ENCODE measurements at places on chromosomes 2 and 18.

- no peak for DNase-seq
These were observed 755 bp upstream of the ATP9B start for GRCh38 chr18:79068341-79068936.

GRCh38 chr2:223576873-223577272 lies 25.3 kb downstream of the SCG2 start:
- DNase-seq: no peak

DNA sequence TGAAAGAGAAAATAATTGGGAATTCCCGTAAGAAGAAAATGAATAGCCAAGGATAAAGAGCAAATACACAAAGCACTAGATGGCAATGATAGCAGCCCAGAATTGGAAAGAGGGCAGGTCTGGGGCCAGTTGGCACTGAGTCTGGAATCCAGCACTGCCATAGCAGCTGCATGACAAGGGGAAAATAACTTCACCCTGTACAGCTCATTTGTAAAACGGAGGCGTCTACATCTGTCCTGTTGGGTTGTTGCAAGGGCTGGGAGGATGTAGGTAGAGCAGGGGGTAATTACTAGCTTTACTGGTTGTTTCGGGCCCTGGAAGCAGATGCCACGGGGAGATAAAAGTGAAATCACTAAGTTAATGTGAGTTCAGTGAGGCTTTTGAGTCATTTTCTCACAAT lies 110.0 kb upstream of the RASGRP3 start:
- DNase-seq: peak; percentile 78

DNA sequence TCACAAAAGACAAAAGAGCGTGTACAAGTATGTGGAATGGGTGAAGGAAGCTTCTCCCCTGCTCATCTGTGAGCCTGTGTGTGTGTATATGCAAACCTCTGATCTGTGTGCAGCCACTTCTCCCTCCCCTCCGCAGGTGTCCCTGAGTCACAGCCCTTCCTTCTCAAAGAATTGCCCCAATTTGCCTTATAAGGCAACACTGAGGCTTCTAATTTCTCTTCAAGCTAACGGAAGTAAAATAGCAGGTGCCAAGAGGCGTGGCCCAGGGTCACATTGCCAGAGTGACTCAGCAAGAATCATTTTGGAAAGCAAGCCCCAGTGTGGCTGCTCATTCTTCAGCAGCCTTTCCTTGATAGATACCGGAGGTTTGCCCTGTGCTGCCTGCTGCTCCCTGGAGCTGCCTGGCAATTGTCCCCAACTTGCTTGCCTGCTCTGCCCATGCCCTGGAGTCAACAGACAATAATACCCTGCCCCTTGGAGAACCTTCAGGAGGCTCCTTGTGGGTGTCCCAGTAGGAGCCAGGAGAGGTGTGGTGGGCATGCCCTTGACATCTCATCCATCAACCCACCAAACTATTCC lies 37.3 kb upstream of the BMP10 start:
- DNase-seq: peak; percentile 68

- no peak for DNase-seq
These were observed 34.2 kb downstream of the RAPGEF4 start for GRCh38 chr2:172769879-172770278.

GRCh38 chr2:208595386-208596275 lies 189.0 kb downstream of the PTH2R start:
- DNase-seq: no peak

DNA sequence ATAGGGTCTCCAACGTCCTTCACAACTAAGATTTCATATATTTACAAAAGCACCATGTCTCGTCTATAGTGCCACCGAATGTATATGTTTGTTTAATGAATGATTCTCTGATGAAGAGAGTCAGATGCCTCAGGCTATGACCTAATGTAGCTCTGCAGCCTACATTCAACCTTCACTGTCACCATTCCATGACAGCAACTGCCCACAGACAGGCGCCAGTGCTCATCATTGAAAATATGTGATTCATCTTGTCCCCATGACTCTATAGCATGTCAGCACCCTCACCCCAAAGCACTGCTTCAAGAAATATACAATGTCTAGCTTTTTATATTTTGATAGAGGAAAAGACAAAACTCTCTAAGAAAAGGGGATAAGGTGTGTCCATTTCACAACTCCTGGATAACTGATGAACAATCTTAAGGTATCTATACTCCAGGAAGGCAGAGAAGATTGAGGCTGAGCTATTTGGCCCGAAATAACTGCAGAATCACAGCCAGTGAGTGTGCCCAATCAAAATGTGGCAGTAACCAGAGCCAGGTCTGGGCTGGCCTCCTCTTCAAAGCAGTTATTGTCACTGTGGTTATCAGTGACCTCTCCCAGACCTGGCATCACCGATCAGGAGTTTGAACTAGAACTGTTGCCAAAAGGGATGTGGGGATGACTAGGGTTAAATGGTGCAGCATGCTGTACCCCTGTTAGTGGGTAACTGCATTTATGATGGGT lies 246.6 kb downstream of the SETBP1 start:
- no peak for DNase-seq

GRCh38 chr2:7929281-7929680 lies 752.6 kb upstream of the ID2 start:
- no peak for DNase-seq

DNA sequence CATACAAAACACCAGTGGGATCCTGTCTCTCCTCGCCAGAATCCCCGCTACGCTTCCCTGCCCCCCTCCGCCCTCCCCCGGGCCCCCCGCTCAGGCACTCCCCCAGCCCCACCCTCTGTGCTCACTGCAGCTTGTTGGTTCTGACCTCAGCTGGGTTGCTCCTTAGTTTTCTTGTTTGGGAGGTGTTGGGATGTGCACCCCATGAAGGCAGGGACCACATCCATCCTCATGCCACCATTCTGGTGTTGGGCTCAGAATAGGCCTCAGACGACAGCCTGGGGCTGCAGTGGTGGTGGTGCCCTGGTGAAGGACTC lies 4.6 kb downstream of the SNED1 start:
- DNase-seq: no peak

GRCh38 chr2:100809506-100809905 lies 10.4 kb upstream of the NPAS2 start:
- no peak for DNase-seq

DNA sequence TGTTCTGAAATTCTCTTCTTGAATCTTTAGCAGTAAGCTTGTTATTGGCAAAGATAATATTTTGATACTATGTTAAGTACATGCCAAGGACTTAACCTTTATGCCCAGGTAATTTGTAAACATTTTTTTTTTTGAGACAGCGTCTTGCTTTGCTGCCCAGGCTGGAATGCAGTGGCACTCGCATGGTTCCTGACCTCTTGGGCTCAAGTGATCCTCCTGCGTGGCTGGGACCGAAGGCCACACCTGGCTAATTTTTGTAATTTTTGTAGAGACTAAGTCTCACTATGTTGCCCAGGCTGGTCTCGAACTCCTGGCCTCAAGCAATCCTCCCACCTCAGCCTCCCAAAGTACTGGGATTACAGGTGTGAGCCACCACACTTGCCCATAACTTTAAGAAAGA lies 35.7 kb upstream of the ZCCHC2 start:
- no peak for DNase-seq

- no peak for DNase-seq
These were observed 338.0 kb downstream of the TMX3 start for GRCh38 chr18:68376926-68377325.

DNA sequence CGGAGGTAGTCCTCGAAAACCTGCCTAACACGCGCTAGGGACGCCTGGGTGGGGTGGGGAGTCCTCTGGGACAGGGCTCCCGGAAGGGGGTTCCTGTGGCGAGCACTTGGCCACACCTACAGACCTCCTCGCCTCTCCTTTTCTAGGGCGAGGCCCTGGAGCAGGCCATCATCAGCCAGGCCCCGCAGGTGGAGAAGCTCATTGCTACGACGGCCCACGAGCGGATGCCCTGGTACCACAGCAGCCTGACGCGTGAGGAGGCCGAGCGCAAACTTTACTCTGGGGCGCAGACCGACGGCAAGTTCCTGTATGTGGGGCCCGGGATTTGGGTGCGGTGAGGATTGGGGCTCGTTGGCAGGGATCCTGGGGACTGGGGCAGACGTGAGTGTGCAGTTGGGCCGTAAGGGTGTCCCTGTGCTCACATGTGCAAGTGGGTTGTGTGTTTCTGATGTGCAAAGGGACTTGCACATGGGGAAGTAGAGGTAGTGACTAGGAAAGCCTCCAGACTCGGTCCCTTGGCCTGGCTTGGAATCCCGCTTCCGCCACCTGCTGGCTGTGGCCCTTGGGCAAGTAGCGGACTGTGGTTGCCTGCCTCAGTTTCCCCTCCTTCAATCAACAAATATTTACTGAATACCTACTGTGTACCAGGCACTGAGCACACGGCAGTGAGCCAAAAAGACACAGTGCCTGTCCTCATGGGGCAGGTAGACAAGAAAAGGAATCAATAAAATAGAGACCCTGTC lies 11.7 kb downstream of the ZAP70 start:
- DNase-seq: no peak

DNA sequence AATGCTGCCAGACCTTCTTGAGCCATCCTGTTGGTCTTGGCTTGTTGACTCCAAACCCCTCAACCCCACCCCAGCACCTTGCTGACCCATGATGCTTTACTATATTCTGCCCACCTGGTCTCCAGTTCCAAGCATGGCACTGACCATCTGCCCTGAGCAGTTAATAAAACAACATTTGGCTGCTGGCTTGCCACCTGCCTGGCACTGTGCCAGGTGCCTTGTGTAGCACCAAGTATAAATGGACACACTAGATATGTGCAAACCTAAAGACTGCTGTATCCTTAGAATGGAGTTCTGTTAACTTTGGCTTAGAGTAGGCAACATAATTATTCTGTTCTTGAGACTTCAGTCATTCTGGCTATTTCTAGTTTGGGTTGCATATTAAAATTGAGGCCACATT lies 91.4 kb downstream of the ACSL3 start:
- DNase-seq: no peak

DNA sequence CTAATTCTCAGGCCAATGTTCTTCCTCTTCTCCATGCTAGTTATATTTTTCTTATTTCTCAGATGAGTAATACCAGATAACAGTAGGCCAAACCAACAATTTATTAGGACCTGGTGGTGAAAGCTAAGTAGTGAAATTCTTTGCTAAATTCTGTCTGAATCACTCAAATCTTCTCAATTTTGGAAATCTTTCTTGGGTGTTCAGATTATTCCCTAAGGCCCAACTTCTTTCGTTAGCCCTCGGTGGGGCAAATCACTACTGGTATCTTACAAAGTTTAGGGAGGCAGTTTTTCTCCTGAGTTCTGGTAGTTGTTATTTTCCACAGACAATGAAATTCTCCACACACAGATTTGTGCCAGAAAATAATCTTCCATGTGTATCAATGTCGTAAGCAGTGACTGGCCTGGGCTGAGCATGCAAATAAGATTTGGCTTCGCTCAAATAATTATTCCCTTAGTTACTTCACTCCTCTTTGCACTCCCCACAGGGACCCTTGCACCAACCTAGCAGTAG lies 443.5 kb upstream of the SLC14A2 start:
- DNase-seq: no peak

DNA sequence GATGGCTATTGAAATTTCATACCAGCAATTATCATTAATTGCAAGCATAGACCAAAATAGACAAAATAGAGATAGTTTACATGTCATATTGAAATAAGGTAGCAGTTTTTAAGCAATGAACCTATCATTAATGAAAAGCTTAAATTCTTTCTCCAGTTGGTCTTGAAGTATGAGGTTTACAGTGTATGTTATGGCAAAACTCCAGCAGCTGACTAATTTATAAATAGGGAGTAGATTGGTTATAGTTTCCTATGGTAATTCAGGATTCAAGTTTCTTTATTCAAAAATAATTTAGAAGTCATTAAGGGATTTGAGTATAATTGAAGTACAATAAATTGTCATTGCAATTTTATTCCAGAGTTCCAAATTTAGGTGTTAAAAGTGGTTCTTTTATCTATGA lies 69.6 kb upstream of the COL5A2 start:
- DNase-seq: no peak

DNA sequence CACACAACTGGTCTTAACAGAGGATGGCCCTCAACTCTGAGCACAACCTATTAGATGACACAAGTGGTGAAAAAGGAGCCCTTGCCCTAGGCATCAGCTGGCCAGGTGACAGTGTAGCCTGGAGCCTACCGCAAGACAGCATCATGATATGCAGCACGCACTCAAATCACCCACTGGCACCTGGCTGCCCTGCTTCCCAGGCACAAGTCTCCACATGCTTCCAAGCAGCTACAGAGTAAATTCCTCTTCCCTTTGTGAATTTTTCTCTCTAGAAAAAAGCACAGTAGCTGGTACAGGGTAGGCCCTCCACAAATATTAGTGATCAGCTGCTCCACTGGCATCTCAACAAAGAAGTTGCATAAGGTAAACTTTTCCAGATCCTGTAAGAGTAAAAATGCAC lies 6.0 kb downstream of the FBXO15 start:
- DNase-seq: no peak

DNA sequence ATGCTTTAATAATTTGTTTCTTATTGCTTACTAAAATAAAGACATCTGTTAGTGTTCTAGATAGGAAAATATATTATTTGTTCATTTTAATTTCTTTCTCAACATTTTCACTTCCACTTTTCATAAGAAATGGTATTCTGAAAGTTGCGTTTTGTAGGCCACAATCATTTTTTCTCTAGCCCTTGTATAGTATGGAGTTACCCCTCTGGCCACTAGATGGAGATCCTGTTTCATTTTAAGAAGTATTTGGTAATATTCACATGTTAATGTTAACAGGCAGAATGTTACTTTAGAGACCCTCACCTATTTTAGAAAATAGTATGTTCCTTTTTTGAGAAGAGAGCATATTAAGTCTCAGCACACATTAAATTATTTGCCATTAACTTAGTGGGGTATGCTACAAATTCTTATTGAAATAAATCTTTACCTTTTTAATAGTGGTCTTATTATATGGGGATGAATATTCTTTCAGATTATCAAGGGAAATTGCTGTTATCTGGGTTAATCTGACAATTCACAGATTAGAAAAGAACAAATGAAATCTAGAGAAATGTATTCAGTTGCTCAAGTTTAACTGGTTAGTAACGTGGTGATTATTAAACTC lies 73.9 kb upstream of the TTC27 start:
- DNase-seq: no peak

- DNase-seq: no peak
These were observed 31.0 kb downstream of the COA5 start for GRCh38 chr2:98577313-98577712.

Measured in femur (tissue), 1 donor.